Thoracic aorta (tissue), 2 donors: ENCODE measurements at places on chromosomes 2 and 18. TPM values are rescaled to one million over a fixed set of nuclear protein-coding genes. Genes with fewer than 3 reads are reported as not detected.

FAM228A gene
- total RNA-seq: 0.81 TPM

UGT1A10 gene
- 0.41 TPM for total RNA-seq

CNGA3 gene
- total RNA-seq: not detected

RAB6C gene
- total RNA-seq: 0.68 TPM

CD28 gene
- 3.5 TPM for total RNA-seq

RESP18 gene
- total RNA-seq: not detected
